ENCODE measurements at places on chromosomes 3 and 15.

DNA sequence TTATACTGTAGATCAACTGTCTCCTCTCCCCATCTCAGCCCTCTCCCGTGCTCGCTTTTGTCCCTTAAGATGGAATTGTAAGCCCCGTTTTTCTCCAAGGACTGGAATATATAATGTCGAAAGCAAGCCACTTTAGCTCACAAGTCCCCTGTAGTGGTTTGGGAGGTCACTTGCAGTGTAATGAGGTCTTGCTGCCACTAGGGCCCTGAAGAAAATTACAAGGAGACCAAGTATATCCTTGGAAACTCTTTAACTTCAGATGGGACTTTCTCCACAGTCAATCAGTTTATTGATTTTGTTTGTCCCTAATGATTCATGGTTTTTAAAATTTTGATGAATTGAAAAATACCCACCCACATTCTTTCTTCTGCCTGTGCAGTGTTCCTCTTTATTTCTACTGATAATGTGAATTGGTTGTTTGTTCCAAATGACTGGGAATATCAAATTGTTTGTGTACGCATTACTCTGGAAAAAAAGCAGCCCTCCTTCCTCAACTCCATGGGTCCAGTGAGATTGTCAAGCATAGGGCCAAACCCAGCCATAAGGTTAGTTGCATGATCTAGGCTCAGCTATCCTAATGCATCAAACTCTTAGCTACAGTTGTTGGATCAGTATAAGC is 294.8 kb downstream of the MCTP2 start:
- DNase-seq, result no peak

DNA sequence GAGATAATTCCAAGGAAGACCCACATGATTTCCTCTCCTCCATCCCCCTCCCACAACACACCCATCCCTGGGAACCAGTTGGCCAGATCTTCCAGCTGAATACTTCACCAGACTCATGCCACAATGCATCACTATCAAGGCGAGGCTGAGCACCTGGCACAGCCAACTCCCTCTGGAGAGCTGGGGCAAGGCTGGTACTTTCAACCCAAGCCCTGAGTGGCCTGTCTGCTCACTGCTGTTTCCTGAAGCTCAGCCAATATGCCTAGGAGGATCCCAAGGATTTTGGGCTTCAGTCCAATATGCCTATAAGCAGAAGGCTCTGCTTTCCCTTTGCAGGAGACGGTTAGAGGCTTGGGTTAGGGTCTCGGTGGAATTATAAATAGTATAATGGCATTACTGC is 90.9 kb upstream of the NEO1 start:
- no peak for DNase-seq

- no peak for DNase-seq
Observed at GRCh38 chr3:46095307-46095706, 68.0 kb upstream of the XCR1 start.

- DNase-seq, result peak; percentile 44
Observed at GRCh38 chr3:47225310-47225906, 57.2 kb downstream of the KIF9 start.

DNA sequence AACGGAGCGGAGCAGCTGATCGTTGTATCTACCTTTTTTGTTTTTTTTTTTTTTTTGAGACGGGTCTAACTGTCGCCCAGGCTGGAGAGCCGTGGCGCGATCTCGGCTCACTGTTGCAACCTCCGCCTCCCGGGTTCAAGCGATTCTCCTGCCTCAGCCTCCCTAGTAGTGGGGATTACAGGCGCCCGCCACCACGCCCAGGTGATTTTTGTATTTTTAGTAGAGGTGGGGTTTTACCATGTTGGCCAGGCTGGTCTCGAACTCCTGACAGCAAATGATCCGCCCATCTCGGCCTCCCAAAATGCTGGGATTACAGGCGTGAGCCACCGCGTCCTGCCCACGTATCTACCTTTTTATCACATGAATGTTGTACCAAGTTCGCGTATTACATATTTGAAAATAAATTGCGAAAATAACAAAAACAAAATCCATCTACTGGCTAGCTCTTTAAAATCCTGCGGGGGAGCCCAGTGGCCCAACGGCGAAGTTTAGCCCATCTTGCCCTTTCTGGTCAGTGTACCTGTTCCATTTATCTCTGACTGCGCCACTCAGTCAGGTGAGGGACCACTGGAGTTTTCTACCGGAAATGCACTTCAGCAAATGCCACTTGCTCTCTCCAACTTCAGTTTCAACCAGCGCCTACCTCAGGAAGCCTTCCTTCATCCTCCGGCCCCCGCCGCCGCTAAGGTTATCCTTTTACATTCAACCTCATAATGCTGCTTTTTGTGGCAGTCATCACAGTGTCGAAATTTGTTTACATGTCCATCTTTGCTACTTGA is 1.2 kb upstream of the EIF3J start:
- DNase-seq, result no peak

DNA sequence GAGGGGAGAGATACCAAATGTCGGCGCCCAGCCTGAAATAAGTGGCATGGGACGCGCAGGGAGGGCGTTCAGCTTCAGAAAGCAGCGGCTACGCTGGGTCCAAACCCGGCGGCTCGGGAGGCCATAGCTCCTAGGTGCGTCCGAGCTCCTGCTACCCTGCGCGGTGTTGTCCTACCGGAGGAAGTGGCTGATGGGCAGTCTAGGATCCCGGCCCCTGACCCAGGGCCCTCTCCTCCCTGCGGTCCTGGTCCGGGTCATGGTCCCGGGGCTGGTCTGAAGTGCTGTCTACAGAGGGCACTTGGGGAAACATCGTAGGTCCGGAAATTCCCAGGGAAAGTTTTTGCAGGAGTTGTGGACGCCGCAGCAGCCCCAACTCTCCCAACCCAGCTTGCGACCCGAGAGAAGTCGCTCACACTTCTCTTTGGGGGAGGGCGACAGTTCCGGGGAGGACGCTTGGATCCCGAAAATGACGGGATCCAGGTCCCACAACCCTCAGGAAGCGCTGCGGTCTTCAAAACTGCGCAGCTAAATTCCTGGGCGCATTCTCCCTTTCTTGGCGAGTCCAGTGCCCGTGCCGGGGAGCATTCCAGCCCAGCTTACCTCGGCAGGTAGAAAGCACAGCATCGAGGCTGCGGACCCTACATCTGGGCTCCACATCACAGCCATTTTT is 9.1 kb upstream of the FOXB1 start:
- no peak for DNase-seq

GRCh38 chr3:17094551-17094950 is 209.8 kb downstream of the PLCL2 start:
- DNase-seq, result no peak

DNA sequence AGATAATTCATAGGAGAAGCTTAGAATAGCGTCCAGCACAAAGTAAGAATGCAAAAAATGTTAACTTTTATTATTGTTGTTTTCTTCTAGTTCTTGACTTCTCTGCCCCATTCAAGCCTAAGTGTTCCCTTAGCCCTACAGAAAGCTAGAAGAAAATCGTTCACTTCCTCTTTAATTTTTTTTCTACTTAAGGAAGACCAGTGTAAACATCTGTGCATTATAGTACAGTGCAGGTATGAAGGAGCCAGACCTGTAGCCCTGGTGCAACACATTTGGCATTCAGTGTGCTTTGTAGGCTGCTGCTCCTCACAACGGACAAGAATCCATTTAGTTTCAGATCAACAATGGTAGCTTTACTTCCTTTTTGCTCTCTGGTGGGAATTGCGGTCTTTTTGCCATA is 127.8 kb upstream of the SLC7A14 start:
- DNase-seq, result no peak

GRCh38 chr3:107985496-107985895 is 105.3 kb downstream of the CD47 start:
- no peak for DNase-seq

GRCh38 chr3:160633361-160634083 is 43.4 kb upstream of the ARL14 start:
- DNase-seq, result no peak

DNA sequence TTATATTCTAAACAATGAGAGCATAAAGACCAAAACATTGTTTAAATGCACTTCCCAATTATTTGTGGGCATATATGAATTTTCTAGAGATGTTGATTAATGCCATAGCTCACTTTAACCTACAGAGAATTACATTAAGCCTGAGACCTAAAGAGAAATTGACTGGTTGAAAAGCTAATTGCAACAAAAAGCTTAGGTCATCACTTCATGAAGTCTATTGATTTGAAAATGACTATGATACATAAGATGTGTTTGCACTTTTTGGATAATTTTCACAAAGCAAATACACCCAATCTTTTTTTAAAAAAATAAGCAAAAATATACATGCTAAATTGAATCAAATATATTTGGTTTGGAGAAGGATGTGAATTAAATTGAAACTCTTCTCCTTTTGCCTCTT is 532.8 kb upstream of the GOLIM4 start:
- DNase-seq, result no peak

All from fibroblast of skin of left biceps (primary cell).